ENCODE measurements at places on chromosomes 16 and 17. TPM values are rescaled to one million over a fixed set of nuclear protein-coding genes. Genes with fewer than 3 reads are reported as not detected.

Gene ITPRIPL2
- 71.8 TPM for total RNA-seq

Gene HEATR3
- total RNA-seq: 19.4 TPM

Gene METTL9
- 188 TPM for total RNA-seq

Gene KCNJ2
- 0.82 TPM for total RNA-seq

Gene PRDM7
- not detected for total RNA-seq

Gene LLGL1
- total RNA-seq: 53.7 TPM

Gene PRCD
- not detected for total RNA-seq

Gene LGALS9B
- total RNA-seq: not detected

Gene TLE7
- total RNA-seq: not detected

Gene GOT2
- total RNA-seq: 114 TPM

Gene GPR179
- total RNA-seq: 0.07 TPM

Gene SALL1
- total RNA-seq: 12.3 TPM

Gene MYH4
- not detected for total RNA-seq

Gene AATK
- 0.33 TPM for total RNA-seq

Gene AGRP
- not detected for total RNA-seq

Gene HSPB9
- not detected for total RNA-seq

Gene JPH3
- total RNA-seq: 1.9 TPM

Gene TBC1D3L
- total RNA-seq: 13.7 TPM

Gene TPPP3
- total RNA-seq: 0.46 TPM

Gene HOXB1
- total RNA-seq: not detected

Gene C1QTNF8
- not detected for total RNA-seq

Gene HOXB7
- total RNA-seq: 27.2 TPM

Gene TBC1D3G
- not detected for total RNA-seq

Gene LRRC46
- total RNA-seq: 0.41 TPM

Gene KRTAP4-4
- total RNA-seq: not detected

Gene CYGB
- 19.9 TPM for total RNA-seq

Gene EME1
- total RNA-seq: 2.7 TPM

Gene ZG16
- not detected for total RNA-seq

Gene ABCC11
- total RNA-seq: not detected
